ENCODE measurements at places on chromosomes 1 and 21.

DNA sequence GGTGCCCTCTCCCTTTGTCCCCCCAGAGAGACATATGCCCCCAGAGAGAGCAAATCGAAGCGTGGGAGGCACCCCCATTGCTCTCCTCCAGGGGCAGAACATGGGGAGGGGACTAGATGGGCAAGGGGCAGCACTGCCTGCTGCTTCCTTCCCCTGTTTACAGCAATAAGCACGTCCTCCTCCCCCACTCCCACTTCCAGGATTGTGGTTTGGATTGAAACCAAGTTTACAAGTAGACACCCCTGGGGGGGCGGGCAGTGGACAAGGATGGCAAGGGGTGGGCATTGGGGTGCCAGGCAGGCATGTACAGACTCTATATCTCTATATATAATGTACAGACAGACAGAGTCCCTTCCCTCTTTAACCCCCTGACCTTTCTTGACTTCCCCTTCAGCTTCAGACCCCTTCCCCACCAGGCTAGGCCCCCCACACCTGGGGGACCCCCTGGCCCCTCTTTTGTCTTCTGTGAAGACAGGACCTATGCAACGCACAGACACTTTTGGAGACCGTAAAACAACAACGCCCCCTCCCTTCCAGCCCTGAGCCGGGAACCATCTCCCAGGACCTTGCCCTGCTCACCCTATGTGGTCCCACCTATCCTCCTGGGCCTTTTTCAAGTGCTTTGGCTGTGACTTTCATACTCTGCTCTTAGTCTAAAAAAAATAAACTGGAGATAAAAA is 8.4 kb downstream of the EFNA3 start:
- no peak for DNase-seq

DNA sequence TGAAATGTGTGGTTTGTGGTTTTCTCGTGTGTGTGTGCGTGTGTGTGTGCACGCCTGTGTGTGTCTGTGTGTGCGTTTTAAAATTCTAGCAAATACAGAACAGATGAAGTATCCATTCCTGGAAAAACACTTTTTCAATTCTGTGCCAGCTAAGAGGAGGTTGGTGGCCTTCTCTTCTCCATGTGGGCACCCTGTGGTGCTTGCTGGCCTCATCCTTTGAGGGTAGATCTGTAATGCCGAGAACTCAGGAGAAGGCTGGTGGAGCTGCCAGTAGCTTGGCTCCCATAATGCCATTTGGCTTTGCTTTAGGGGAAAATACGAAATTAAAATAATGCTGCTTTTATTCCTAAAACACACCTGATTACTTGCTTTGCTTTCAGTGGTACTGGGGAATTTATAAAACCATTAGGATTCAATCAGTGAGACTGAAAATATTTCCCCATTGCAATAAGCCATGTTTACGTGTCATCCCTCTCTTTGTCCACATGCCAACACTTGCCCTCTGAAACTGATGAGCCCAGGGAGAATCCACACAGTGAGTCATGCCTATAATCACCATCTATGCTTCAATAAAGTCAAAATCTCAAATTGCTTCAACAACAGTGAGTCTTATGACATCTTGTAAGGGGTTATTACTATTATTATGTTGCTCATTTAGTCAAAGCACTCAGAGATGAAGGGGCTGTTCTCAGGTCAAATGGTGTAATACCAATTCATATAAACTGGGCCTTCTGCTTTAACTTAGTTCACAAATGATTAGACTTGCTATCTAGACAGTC is 39.2 kb downstream of the ABCA4 start:
- no peak for DNase-seq

- no peak for DNase-seq
Measured at GRCh38 chr1:221892301-221892830, 150.5 kb upstream of the DUSP10 start.

- DNase-seq = no peak
Measured at GRCh38 chr1:7633506-7634245, 137.4 kb upstream of the VAMP3 start.

DNA sequence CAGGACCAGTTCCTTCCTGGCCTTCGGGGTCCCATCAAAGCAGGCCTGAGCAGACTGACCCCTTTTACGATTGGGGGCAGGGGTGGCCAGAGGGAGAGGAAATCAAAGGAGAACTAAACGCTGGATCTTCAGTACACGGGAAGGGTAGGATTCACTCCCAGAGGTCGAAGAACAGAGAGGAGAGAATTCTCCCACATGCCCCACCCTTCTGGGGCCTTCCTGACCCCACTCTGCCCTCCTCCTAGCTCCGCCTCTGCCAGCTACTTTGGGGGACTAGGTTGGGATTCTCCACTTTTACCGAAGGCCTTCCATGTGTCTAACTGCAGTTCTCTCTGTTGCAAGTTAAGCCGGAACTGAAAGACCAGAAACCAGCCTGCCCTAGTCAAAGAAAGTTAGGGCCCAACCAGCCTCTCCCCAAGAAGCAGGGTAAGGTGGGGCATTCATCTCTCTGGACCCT is 654 bp upstream of the ARHGEF2 start:
- no peak for DNase-seq

- no peak for DNase-seq
Measured at GRCh38 chr1:206445116-206445515, 25.2 kb upstream of the IKBKE start.

Measured in NCI-H1092 treated with DMSO at 0.1 percent for 48 hours (cell line).